ENCODE measurements at places on chromosomes 13 and 19.
A peak's percentile ranks its signal among the peaks of the same experiment; 100 is the strongest.

DNA sequence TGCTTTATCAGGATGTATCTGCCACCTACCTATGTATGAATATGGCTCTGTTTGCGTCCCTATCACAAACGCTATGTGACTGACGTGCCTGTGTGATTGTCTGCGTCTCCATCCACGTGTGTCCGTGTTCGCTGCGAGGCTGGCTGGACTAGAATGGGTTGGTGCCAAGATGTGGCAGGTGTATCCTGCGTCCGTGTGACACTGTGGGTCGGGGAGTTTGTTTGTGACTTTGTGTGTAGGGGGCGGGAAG is 6.7 kb upstream of the HOOK2 start:
- DNase-seq = no peak

- peak; percentile 31 for DNase-seq
Measured at GRCh38 chr13:99380921-99381645, 73.9 kb upstream of the GPR183 start.

- DNase-seq = no peak
Measured at GRCh38 chr13:51457086-51457815, 4.4 kb upstream of the INTS6 start.

DNA sequence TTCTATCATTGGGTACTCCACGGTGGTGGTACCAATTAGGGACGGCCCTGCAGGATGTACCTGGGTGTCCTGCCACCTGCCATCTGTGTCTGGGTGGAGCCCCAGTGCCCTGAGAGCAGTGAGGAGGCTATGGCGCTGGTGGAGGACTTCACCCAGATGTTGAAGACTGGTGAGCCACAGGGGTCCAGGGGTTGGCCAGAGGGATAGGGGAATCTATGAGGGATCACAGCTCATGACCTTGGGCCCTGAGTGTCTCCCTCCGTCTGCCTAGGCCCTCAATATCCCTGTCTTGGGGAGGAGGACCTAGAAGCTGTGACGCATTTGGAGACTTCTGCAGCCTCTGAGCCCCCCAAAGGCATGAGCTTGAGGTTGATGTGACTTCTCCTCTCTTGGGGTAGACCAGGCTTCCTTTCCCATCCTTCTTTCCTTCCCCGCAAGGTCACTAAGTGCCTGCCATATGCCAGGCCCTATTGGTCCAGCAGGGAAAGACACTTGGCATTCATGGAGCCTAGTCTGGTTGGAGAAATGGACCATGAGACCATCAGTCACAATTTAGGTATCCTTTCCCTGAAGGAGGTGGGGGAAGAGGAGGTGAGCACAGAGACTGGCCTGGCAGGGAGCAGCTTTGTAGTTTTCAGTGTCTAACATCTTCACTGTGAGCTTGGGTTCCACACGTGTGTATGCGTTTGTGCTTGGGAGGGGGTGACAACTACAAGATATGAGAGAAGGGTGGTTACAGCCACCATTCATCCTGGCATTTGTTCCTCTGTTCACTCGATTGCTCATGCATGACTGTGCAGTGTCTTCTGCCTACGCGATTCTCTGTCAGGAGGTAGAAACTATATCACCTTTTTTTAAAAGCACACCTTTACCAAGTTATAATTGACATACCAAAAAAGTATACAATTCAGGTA is 5.1 kb upstream of the MZF1 start:
- no peak for DNase-seq

- no peak for DNase-seq
Measured at GRCh38 chr19:8615024-8615423, 4.5 kb upstream of the ADAMTS10 start.

- DNase-seq = no peak
Measured at GRCh38 chr13:37225414-37226070, 120.1 kb upstream of the CSNK1A1L start.

- no peak for DNase-seq
Measured at GRCh38 chr19:52959613-52960295, 2.9 kb downstream of the ZNF816 start.

DNA sequence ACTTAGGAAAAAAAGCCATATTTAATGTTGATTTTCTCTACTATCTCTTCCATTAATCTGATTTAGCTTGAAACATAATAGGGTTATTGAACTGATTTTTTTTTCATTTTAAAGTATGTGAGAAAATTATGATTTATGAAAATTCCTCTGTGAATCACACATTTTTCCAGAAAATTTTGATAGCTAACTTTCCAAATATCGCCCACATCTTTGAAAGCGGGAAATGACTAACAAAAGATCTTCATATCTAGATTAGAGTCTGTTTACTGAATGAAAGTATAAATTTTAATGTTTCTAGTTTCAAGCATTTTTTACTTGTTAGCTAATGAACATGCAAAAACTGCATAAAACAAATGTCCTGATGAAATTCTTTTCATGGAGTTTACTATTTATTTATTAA is 97.4 kb downstream of the POSTN start:
- no peak for DNase-seq

DNA sequence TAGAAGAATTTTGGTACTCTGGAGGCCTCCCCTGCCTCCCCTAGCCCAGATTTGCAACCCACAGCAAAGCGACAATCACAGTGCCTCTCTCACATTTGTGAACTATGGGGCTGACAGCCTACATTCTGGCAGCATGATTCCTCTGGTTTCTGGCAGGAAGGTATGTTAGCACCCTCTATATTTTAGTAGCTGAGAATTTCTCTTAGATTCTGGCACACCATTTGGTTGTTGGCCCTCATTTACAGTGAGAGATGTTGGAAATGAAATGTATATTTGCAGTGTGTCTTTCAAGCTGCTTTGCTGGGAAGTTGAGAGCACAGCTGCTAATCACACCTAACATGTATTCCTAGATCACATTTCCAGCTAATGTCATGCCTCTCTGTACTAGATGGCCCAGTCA is 735.0 kb downstream of the FGF9 start:
- DNase-seq = no peak

DNA sequence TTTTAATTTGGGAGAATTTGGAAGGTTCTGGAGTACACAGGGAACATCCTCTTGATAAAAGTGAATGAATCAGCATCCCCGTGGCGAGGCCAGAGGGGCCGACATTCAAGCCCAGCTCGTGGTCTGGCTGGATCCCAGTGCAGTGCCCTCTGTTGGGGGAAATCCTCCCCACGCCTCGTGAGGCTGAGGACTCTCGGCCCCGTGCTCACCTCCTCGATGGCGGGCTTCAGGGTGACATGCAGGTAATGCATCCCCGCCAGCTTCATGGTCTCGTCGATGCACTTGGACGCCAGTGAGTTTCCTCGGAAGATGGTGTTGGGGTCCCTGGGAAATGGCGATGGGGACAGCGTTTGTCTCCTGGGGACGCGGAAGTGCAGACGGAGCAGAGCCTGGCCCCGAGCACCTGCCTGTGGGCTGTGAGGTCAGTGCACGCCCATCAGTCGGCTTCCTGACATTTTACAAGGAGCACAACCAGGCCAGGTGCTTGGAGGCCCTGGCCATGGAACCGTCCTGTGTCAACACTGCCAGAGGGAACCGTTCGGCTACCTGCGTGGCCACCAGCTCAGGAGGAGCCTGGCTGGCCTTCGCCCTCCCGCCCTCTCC is 43.3 kb upstream of the C13orf46 start:
- no peak for DNase-seq

DNA sequence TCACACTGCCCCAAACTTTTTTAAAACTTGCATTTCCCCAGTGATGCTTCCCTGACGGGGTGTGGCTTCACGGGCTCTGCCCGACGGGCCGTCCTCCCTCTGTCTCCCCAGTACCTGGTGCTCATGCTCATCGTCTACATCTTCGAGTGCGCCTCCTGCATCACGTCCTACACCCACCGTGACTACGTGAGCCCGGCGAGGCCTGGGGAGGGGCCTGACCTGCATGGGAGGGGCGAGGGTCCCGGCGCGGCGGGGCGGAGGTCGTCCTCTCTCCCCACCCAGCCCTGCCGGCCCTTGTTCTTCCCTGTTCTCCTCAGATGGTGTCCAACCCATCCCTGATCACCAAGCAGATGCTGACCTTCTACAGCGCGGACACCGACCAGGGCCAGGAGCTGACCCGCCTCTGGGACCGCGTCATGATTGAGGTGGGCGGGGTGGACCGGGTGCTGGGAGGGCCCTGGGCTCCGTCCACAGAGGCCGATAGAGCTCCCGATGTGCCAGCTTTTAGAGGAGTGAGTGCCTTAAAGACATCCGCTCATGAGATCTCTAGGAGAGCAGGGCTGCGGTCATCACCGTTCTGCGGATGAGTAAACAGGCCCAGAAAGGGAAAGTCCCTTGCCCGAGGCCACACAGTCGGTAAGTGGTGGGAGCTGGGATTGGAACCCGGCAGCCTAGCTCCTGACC is 6.9 kb downstream of the UPK1A start:
- peak; percentile 88 for DNase-seq

DNA sequence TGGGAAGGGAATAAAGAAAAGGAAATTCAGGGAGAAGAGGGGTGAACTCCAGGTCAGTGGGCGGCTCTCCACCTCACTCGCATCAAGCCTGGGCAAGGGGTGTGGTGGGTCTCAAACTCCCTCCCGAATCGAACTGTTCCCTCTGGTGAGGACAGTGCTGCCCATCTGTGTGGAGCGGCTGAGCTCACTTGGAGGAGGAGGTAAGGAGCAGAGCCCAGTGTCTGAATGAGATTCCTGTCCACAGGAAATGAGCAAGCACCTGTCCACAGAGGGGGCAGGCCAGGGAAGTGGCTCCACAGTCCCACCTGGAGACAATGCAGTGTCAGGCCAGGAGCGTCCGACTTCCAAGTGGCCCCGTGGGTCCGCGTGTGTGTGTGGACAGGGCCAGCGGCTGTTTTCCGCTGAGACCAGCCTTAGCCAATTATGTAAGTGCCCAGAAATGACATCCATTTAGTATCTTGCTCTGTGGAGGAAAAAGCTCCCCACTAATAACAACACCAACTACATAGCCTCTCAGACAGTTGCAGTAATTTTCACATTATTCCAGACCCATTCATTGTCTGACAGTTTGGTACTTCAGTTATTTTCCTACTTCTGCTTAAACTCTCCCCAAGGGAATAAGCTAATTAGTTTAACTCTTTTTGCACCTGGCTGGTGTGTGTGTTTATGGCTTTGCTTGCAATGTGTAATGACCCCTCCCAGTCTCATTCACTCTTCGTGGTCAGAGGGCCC is 114.6 kb downstream of the SOX1 start:
- DNase-seq = no peak

- DNase-seq = no peak
Measured at GRCh38 chr13:104796581-104796980, 1730.4 kb upstream of the SLC10A2 start.

DNA sequence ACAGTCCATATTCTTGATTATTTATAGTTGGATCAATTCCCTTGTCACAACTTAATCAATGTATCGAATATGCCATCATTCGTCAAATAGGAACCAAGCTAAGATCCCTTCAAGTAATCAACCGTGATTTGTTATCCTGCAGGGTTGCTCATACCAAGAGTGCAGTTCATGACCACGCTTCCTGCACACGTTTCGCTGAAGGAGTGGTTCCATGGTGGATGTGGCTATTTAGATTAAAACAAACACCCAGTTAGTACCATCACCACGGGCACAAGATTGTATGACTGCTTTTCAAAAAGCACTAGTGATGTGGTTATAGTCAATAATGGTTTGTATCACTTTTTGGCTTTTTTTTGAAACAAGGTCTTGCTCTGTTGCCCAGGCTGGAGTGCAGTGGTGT is 41.1 kb upstream of the CCNE1 start:
- no peak for DNase-seq

- no peak for DNase-seq
Measured at GRCh38 chr13:52944697-52945096, 83.9 kb upstream of the OLFM4 start.

DNA sequence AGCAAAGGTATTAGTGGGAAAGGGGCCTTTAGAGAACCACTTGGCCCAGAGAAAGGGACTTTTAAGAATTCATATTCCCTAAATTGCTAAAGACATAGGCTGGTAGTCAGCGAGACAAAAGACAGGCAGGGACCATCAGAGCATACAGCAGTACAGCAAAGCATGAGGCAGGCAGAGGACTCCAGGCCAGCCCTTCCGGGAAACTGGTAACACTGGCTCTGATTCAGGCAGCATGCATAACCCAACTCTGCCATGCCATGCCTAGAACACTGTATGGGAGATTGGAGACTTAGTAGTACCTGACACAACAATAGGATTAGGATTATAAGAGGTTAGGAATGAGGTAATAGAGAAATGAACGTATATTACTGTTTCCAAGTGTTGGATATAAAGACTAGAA is 34.9 kb downstream of the CAB39L start:
- DNase-seq = no peak

- DNase-seq = no peak
Measured at GRCh38 chr19:16888629-16889365, at the start of gene F2RL3. Gene F2RL3 (plus strand): TSS chr19:16888999. CDS start chr19:16889190, 191 bp downstream.

- peak; percentile 65 for DNase-seq
Measured at GRCh38 chr13:73138638-73139491, 80.1 kb downstream of the KLF5 start.

- DNase-seq = no peak
Measured at GRCh38 chr13:99103536-99103935, 97.1 kb upstream of the UBAC2 start.

DNA sequence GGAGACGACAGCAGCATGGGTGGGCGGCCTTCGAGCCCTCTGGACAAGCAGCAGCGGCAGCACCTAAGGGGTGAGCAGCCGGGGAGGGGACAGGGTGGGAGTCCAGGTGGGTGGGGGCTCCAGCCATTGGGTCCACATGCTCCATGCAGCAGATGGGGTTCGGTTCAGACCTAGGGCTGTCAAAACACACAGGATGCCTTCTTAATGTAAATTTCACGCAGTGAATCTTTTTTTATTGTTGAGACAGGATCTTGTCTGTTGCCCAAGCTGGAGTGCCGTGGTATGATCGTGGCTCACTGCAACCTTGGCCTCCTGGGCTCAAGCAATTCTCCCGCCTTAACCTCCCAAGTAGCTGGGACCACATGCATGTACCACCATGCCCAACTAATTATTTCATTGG is 15.9 kb downstream of the PGLS start:
- no peak for DNase-seq

Data from kidney tubule cell (primary cell).